ENCODE measurements at places on chromosomes 2 and 18. TPM values are rescaled to one million over a fixed set of nuclear protein-coding genes. Genes with fewer than 3 reads are reported as not detected.

OR6B2 gene
- not detected for total RNA-seq

- no peak for DNase-seq
Observed at GRCh38 chr18:77700051-77700450, 450.4 kb downstream of the GALR1 start.

GRCh38 chr2:11411768-11412448 is 54.1 kb downstream of the E2F6 start:
- DNase-seq: peak; percentile 84

TP53I3 gene
- 9.3 TPM for total RNA-seq

CTIF gene
- total RNA-seq: 22.4 TPM

- DNase-seq: no peak
Observed at GRCh38 chr18:49224738-49225137, 235.7 kb downstream of the DYM start.

DNA sequence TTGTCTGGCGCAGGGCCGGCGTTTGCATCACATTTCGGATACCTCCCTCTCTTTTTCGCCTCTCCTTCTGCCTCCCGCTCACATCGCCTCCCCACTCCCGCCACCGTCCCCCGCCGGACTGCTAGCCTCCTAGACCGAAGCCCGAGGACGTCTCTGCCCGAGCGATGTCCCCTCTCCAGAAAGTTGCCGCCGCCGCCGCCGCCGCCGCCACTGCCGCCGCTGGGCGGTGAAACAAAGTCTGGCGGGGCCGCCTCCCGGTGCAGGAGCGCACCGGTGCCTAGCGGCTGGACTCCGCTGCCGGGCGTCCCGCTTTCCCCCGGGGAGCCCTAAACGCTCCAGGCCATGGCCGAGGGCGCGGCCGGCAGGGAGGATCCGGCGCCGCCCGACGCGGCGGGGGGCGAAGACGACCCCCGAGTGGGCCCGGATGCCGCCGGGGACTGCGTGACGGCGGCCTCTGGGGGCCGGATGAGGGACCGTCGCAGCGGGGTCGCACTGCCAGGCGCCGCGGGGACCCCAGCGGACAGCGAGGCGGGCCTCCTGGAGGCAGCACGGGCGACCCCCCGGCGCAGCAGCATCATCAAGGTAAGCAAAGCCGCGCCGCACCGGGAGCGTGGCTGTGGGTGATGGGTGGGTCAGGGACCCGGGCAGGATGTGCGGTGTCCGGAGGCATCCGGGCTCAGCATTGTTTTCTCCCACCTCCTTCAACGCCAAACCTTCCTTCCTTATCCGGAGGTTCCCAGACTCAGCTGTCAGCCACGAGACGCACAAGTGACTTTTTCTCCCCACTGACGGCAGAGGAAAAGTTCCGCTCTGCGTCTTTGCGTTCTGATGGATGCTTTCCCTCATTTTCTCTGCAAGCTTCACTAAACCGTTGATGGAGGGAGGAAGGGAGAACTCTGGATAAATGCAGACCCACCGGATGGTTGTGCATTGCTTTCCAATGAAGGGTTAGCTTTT is 643 bp downstream of the PLCL1 start:
- peak; percentile 67 for DNase-seq

DNA sequence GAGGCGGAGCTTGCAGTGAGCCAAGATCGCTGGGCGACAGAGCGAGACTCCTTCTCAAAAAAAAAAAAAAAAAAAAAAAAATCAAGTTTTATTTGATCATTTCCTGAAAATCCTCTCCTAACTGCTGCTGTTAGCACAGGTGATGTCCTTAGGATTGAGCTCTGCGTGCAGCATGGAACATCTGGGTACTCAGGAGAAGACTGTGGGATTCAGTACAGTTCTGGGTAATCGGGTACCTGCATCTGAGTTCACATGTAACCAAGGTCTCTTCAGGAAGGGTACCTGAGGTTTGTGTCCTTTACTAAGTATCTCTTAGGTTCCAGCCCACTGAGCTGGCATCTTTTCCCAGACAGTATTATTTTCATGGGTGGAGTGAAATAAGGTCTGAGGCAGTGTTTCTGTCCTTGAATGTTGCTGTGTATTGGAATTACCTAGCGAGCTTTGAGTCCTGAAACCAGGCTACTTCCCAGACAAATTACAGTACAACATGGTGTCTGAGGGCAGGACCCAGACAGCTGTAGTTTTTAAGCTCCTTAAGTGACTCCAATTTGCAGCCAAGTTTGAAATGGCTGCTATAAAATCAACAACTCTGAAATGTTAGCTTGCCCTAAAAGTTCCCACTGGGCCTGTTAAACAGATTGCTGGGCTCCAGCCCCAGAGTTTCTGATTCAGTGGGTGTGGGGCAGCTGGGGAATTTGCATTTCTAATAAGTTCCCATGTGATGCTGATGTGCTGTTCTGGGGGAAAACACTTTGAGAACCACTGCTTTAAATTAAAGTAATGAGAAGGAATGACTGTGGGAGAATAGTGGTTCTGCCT is 120.5 kb downstream of the PMAIP1 start:
- DNase-seq: peak; percentile 47

GRCh38 chr18:37537868-37538525 is 27.6 kb downstream of the CELF4 start:
- DNase-seq: peak; percentile 91

UGT1A8 gene
- total RNA-seq: 7.2 TPM

UGT1A3 gene
- not detected for total RNA-seq

ALPG gene
- not detected for total RNA-seq

DNA sequence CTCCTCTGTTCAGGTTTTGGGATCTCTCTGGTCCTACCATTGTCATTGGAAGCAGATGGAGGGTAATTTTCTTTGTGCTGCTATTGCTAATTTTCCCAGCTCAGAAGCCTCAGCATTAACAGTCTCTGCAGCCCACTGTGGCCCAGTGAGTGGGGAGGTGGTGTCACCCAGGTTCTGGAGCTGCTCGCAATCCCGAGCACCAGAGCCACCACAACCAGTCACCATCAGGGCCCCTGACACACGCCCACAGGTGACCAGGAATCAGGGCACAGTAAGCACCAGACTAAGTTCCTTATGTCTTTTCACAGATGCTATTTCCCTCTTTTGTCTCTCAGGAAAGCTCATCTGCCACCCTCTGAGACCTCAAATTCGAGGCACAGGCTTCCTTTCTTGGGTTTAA is 87.9 kb downstream of the SEPTIN10 start:
- no peak for DNase-seq

SERPINB13 gene
- not detected for total RNA-seq
